Germinal center (tissue), 1 donor: ENCODE measurements at places on chromosomes 2 and 18.

- no peak for DNase-seq
These were observed 459.3 kb upstream of the GCFC2 start for GRCh38 chr2:76170009-76170384.

- no peak for DNase-seq
These were observed 16.7 kb downstream of the RNF144A start for GRCh38 chr2:6933911-6934310.

DNA sequence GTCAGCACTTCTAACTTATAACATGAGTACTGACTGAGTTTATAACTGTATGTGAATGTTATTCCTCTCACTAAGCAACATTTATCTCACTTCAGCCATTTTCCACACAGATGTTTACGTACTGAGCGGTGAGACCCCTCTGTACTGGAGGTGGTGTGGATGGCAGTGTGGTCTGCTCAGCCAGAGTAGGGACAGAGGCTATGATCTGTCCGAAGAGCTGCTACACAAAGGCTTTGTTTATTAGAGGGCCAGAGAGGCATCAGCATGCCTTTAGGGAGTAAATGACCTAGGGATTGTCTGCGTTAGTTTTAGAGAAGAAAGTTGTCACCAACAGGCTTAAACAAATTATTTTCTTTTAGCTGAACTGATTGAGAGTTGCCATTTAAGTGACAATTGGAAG lies 23.2 kb upstream of the TACR1 start:
- no peak for DNase-seq

DNA sequence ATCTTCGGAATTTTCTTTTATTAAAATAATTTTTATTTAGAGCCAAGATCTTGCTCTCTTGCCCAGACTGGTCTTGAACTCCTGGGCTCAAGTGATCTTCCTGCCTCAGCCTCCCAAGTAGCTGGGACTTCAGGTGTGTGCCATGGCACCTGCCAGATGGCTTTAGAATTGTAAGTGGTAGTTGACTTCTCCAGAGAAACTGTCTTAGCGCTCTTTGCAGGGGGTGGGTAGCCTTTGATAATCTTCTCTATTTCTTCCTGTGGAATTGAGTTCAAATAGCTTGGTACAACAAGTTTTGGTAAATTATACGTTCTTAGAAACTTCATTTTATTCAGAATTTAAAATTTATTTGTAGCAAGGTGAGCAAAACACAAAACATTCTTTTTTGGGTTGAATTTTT lies 113.3 kb downstream of the LDLRAD4 start:
- DNase-seq = no peak

- DNase-seq = no peak
These were observed 1615.3 kb upstream of the ZEB2 start for GRCh38 chr2:146135245-146135644.

- DNase-seq = no peak
These were observed 25.9 kb downstream of the LYPD6B start for GRCh38 chr2:149064365-149064841.

DNA sequence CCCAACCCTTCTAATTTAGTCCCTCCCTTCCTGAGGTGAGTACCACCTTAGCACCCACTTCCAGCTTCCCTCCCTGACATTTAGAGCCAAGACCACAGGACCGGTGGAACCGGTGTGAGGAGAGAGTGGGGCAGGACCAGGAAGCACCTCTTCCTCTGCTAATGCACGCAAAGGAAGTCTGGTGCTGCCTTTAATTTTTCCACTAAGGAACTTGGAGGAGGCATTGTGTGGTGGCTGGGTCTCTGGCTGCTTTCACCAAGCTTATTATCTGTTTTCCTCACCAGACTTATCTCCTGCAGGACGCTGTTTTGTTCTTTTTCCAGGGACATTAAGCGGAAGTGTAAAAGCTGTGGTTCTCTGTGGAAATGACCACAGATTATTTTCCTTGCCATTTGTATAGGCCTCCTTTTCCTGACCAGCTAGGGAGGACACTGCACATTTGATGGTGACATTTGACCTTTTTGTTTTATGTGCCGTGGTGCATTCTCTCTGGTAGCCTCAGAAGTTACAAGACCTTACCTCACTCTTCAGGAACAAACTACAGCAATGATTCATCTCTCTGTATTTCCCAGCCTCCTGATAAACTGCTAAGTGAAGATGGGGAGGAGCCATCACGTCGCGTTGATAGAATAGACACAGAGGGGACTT lies 39.8 kb upstream of the SPTBN1 start:
- DNase-seq = no peak

- DNase-seq = no peak
These were observed 114.9 kb upstream of the NT5C1B start for GRCh38 chr2:18704276-18704675.

- DNase-seq = no peak
These were observed 116.0 kb downstream of the PLA2R1 start for GRCh38 chr2:159946326-159946999.

DNA sequence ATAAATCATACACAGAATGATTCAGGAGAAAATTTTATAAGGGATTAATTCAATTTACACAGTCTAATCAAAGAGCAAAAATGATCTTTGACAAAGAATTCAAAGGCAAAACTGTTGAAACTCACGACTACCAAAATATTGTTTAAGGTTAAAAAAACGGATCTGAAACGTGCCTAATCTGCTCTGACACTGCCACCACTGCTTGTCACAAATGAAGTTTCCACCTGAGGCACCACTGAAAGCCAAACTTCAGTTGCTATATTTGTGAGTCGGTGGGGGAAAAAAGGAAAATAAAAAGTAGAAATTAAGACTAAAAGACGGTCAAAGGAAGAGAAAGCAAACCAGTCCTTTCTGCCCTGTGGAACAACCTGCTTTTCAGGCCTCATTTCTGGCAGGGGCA lies 140.6 kb upstream of the DNMT3A start:
- no peak for DNase-seq

DNA sequence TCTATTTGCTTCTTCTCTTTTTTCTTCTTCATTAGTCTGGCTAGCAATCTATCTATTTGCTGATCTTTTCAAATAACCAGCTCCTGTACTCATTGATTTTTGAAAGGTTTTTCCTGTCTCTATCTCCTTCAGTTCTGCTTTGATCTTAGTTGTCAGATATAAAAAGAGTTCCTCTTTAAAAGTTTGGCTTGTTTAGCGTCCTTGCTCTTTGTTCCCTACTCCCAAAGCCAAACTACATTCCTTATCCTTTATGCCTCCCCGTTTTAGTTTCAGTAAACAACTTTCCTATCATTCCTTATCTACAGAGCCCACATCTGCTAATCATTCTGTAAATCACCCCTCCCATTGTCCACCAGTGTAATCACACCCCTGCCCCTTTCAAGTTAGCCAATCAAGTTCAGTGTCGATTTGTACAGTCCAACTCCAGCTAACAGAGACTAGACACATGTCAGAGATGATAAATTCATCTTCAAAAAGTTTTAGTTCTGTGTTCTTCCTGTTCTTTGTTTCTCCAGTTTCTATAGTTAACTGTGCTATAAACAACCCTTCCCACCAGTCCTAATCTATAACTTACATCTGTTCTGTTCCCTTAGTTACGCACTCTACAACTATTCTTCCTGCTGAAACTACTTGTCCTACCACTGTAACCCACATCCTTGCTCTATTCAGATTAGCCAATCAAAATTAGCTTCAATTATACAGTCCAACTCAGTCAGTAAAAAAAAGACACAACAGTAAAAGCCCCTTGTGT lies 44.4 kb downstream of the TFPI start:
- DNase-seq = no peak

DNA sequence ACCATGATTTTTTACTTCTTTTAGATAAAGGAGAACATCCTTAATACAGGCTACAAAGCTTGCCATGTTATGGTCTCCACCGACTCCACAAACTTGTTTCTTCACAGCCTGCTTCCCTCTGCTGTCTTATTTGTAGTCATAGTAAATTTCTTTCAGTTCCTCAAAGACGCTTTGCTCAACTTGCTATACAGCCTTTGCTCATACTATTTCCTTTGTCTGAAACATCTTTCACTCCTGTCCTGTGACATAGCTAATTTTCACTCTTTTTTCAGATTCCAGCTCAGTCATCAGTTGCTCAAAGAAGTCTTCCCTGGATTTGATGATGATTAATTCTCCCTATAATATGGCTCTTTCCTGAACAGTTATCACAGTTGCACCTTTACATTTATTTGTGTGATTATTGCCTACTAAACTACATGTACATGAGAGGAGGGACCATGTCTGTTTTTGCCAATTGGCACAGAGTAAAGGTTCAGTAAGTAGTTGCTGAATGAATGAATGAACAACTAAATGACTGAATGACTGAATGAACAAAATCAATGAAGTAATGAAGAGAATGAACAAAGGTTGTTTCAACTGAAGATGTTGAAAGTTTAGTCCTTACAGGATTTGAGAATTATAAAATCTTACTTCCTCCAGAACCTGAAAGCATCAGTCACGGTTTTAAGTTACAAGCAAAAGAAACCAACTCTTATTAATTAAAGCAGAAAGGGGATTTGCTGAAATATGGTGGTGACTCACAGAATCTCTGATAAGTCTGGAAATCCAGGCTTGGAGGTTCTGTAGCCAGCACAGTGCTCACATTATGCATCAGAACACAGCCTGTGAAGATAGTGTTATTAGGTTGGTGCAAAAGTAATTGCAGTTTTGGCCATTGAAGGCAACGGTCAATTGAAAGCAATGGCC lies 186.4 kb upstream of the FAM98A start:
- no peak for DNase-seq

GRCh38 chr18:76351961-76352581 lies 143.0 kb downstream of the ZNF516 start:
- DNase-seq = no peak

DNA sequence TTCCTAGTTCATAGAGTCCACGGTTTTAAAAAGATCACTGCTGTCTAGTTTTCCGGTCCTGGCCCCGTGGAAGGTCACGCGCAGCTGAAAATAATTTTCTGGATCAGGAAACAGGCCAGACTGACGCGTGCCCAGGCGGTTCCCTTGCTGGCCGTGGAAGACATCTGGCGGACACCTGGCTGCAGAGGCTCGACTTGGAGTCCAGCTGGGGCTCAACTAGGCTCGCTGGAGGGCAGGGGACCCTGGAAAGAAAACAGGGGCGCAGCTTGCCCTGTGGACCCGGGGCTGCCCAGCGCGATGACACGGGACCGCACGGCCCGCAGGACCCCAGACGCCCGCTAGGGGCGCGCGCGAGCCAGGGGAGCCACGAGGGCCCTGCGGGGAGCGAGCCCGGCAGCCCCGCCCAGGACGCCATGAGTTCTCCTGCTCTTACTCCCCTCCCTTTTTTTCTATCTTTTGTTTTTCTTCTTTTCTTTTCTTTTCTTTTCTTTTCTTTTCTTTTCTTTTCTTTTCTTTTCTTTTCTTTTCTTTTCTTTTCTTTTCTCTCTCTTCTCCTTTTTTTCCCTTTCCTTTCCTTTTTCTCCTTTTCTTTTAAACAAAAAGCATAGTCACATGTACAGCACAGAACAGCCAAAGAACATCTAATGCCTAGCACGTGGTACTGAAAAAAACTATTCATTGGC lies 43.2 kb upstream of the UBE2F start:
- peak; percentile 92 for DNase-seq

GRCh38 chr18:55779691-55780585 lies 191.9 kb upstream of the TCF4 start:
- peak; percentile 46 for DNase-seq

GRCh38 chr2:98479959-98480524 lies 35.4 kb downstream of the INPP4A start:
- no peak for DNase-seq

- no peak for DNase-seq
These were observed 126.8 kb downstream of the ZNF521 start for GRCh38 chr18:25225151-25225550.

DNA sequence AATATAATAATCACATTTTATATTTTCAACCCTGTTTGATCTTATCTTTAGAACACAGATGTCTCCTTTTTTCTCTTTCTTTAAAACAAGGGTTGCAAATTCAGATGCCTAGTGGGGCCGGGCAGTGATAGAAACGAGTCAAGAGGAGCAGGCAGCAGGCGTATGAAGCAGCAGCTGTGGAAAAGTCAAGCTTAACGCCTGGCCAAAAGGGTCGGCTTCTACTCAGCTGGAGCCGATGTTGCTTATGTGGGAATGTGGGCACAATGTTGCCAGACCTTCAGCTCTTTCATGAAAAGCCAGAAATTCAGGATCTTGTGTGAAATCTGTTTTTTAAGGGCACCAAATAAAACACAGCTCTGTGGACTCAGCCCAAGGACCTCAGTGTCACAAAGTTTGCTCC lies 642.7 kb downstream of the ARHGAP15 start:
- no peak for DNase-seq

- DNase-seq = peak; percentile 34
These were observed 861 bp downstream of the SLC39A10 start for GRCh38 chr2:195657634-195658540.

- no peak for DNase-seq
These were observed 54.7 kb upstream of the HAAO start for GRCh38 chr2:42846932-42847595.

DNA sequence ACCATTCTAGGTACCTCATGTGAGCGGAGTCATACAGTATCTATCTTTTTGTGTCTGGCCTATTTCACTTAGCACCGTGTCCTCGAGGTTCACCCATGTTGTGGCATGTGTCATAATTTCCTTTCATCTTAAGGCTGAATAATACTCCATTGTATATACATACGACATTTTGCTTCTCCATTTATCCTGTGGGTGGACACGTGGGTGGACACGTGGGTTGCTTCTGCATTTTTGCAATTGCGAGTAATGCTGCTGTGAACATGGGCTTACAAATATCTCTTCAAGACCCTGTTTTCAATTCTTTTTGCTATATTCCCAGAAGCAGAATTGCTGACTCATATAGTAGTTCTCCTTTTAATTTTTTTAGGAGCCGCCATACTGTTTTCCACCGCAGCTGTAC lies 243.6 kb upstream of the EPAS1 start:
- DNase-seq = no peak

- DNase-seq = no peak
These were observed 272.7 kb downstream of the SS18 start for GRCh38 chr18:25817546-25818237.

GRCh38 chr2:206989311-206989710 lies 50.0 kb downstream of the CPO start:
- peak; percentile 38 for DNase-seq

GRCh38 chr2:15942711-15943345 lies 2.5 kb downstream of the MYCN start:
- no peak for DNase-seq

DNA sequence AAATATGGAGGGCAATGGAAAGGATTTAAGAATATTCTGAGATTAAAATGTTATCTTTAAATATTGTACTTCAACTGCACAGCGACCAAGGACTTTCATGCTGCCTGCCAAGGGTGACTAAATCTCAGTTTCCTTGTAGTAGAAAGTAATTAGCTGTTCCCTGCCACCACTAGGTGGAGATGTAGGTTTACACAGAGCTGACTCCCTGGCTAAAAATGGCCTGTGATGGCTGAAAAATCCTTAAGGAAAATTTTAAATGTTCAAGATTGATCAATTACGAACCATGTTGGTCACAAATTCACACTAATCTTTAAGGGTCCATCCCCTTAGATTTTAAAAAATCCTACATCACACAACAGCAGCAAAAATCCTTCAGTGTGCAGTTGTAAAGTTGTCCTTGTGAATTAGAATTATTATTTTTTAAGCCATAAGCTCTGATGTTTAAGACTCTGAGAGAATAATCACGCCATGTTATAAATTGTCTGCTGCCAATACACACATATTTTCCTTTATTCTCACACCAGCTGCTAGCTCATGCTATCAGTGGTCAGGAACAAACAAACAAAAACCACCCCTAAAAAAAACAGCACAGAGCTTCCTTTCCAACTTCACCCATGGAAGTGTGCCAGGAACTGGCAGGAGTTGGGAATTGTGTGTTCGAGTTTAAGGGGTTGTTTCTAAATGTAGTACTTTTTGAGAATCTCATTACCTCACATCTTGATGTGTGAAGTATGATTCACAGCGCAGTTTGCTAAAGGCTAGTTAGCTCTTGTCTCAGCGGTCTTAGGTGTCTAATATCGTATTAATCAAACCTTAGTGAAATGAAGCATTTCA lies 399.8 kb downstream of the TMEM182 start:
- peak; percentile 5 for DNase-seq
